Cortex of kidney (tissue), 1 donor: ENCODE measurements at places on chromosomes 2 and 18.

DNA sequence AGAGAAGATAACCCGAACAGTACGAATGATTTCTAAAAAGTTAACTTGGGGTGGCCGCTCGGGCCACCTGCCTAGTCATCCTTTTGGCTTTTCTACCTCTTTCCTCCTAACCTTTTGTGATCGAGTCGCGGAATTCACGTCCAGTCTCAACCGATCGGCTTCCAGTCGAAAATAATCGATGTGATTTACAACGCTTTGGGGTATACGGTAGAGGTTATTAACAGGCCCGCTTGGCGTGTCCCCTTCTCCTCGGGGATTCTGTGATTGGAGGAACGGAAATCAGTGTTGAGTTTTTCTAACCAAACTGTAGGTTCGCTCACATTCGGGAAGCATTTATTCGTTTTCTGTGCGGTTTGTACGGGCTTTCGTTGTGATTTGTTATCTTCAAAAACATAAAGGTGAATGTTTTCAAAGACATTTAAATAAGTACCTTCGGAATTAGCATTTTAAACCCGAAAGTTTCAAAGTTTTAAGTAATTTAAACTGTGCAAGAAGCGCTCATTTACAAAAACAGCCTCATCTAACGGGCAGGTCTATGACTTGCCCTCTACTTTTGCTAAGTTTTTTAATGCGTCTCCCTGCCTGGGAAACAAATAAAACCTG, 588 bp upstream of the FOXI3 start:
- no peak for DNase-seq

- DNase-seq, result no peak
These were observed 145.9 kb downstream of the CALCRL start for GRCh38 chr2:187302116-187302515.

DNA sequence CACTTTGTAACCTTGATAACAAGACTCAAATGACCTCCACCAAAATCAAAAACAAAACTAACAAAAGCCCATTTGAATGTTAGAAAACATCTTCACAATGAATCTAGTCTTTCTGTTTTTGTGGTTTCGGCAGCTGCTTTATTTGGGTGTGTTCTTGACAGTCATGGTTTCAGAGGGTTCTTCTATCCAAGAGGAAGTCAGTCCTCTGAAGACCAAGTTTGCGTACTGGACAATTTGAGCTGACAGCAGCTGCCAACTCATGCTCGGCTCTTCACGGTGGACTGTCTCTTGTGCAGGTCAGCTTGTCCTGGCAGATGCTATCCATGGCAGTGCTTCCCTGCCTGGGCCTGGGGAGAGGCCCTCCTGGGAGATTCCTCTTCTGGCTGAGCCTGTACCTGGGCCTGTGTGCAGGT, 91.0 kb downstream of the TMEM17 start:
- no peak for DNase-seq

- no peak for DNase-seq
These were observed 1.1 kb downstream of the MAPK4 start for GRCh38 chr18:50560681-50561629.

DNA sequence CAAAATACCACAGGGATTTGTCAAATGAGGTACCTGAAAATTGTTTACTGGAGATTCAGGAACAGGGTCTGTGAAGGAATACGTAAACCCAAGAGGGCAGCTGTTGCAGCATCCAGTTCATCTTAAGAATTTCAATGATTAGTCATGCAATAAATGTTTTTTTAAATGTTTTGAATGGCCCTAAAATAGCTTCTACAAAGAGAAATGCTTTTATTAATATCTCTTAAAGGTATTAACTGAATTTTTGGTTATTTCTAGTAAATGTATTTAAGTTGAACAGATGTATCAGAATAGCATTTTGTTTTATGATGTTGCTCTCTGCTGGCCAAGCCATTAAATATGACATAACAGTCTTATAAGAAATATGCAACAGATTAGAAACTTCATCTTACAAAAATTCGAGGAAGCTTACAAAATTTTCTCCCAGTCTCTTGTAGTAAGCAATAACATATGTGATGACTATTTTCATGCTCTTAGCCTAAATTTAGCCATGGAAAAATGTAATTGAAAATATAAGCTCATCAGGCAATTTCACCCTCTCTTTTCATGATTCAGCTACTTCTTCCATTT, 863.9 kb downstream of the SUCLG1 start:
- DNase-seq, result no peak

GRCh38 chr18:37438417-37439180, 127.0 kb downstream of the CELF4 start:
- DNase-seq, result no peak

- no peak for DNase-seq
These were observed 7.5 kb downstream of the SH3RF3 start for GRCh38 chr2:109136542-109136941.

DNA sequence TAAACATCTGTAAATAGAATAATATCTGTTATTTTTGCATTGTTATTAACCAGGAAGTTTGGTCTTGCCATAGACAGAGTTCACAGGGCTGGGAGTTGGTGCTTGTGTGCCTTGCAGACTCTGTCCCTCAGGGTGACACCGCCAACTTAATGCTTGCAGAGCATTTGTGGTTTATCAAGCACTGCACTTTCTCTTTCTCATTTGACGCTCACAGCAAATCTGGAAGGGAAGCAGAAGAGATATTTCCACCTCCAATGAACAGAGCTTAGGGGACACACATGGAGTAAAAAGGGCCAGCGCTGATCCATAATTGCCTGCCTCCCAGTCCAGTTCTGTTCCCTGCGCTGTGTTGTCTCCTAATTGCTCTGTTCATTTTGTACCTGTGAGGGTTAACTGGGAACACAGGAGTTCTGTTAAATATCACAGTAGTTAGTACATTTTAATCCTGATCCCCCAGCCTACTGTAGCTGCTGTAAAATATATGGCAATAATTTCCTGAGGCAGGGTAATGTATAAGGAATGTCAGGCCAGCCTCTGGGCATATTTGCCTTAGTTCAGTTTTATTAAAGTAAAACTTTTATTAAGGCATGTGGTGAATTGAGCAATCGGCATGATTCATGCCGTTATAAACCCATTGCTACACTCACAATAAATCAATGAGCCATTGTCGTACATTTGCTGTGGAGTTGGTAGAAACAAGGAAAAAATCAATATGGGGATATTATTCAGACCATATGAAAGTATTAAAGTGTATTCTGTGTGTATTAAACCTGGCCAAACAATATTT, 182.5 kb upstream of the OSR1 start:
- DNase-seq, result no peak

DNA sequence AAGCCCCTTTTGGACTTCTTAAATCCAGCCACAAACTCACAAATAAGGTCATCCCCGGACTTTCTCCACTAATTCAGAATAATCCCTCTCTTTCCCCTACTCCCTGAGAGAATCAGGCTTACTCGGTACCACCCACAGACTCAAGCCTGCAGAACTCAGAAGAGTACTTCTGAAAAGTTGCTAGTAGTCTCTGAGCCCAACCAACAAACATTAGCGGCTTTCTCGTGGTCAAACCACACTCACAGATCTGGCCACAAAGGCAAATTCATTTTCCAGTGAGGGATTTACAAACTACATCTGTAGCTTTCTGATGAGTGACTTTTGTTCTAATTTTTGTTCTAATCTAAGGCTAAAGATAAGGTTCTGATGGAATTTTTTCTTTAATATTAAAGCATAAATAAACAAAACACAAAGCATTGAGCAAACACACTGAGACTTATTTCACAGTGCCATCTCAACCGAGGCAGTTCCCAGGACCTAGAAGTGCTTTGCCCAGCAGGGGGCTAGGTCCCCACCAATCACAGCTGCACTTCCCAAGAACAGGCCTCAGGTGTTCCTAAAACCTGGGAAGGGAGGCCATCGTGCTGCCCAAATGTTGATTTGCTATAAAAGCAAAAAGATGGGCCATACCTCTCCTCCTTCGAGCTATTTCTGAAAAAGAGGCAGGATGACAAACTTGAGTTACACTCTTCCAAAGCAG, 110.7 kb downstream of the COLEC12 start:
- no peak for DNase-seq

DNA sequence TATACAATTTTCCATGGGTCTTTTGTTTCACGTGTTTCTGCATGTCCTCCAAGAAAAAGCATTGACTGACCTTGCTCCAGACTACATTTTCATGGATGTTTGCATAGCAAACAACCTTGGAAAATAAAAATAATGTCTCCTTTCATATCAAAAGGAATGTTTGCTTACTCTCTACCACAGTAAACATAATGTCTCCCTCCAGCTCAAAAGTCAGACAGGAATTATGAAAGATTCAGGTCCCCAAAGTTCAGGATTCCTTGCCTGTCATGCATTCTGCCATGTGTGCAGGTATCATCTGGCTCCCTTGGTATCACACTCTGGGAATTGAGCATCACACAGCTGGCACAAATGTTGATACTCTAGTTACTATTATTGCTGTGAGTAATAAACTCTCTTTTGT, 103.1 kb upstream of the ZC3H15 start:
- no peak for DNase-seq

- no peak for DNase-seq
These were observed 14.5 kb upstream of the CPLX4 start for GRCh38 chr18:59332986-59333385.

GRCh38 chr2:15673919-15674636, 82.4 kb downstream of the DDX1 start:
- no peak for DNase-seq

DNA sequence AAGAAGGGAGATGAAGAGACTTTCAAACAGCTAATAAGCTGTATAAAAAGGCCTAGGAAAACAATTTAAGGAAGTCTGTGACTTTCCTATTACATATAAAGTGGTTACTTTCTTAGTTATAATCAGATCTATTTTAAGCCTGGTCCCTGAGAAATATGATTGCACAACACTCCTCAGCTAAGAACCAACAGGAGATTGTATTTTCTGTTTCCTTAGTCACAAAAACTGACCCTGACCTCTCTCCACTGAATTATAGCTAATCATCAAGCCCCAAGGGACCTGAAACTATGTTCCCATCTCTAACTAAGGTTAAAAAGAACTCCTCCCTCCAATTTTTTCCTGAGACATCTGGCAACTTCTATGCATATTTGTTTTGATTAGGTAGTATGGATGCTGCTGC, 106.9 kb downstream of the ROCK1 start:
- DNase-seq, result no peak

GRCh38 chr2:8624855-8625398, 56.9 kb upstream of the ID2 start:
- no peak for DNase-seq

DNA sequence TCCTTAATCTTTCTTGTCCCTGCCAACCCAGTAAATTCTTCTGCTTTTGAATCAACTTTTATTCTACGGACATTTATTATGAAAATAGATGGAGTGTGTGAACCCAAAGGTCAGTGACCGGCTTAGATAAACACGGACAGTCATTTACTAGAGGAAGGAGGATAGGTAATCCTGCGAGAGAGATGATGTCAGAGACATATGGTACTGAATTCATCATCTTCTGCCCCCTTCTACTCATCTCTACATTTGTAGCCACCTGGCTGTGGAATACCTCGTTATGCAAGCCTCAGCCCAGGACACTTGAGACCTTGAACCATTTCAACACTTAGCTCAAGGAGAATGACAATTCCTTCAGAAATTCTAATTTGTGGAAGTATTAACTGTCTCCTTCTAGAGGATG, 443.6 kb downstream of the TDRD15 start:
- no peak for DNase-seq

GRCh38 chr2:176240301-176240700, 28.9 kb upstream of the MTX2 start:
- DNase-seq, result no peak

GRCh38 chr2:186542002-186542401, 47.9 kb upstream of the ITGAV start:
- no peak for DNase-seq

DNA sequence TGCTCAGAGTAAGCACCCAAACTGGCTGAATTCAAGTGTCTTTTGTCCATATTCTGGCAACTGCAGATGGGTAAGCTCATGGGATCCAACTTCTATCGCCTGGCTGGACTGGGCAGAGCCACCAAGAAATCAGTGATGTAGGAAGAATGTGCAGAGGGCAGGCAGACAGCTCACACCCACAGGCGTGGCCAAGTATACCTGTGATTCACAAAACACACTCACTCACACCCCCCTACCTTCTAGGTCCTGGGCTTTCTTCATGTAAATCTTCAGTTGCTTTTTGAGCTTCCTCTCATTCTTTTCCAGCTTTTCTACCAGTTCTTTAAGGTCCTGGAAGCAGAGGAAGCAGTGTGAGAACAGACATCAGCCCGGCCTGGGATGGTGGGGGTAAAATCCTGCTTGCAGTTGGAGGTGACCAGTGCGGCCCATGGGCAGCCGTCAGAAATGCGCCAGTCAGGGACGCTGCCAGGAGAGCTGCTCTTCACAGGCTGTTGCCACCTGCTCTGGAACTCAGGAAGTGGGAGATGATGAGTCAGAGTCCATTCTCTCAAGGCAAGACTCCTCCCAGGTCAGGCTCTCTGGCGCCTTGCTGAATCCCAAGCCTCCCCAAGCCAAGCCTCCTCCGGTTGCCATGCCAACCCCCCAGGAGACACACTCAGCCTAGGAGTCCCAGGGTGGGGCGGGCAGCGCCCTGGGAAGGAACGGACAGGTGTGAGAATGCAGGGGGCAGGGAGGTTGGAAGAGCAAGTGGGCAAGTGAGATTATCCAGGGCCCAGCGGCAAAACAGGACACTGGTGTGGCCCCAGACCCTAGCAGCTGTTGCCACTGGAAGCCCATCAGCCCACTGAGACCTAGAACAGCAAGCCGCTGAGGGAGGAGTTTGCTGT, 36.2 kb upstream of the ACAA2 start:
- DNase-seq, result no peak
